Smooth muscle cell of the coronary artery (primary cell): ENCODE measurements at places on chromosomes 7 and 10. TPM values are rescaled to one million over a fixed set of nuclear protein-coding genes. Genes with fewer than 3 reads are reported as not detected.

LRMDA gene
- 1.5 and 2.3 TPM in 2 replicates for total RNA-seq

AGR2 gene
- total RNA-seq: not detected in 2 replicates

PGAM2 gene
- total RNA-seq: 0.75 and 2.5 TPM in 2 replicates

CTNNA3 gene
- not detected in 2 replicates for total RNA-seq

FBXL13 gene
- 1.6 and 9.2 TPM in 2 replicates for total RNA-seq

CPN1 gene
- total RNA-seq: not detected in 2 replicates

C7orf57 gene
- not detected in 2 replicates for total RNA-seq

SCART1 gene
- total RNA-seq: 1.3 and 2.7 TPM in 2 replicates

CAV2 gene
- total RNA-seq: 74.7 and 86.3 TPM in 2 replicates

TET1 gene
- 0.82 and 1.4 TPM in 2 replicates for total RNA-seq

NEBL gene
- total RNA-seq: 0.12 and 0.90 TPM in 2 replicates

APBB1IP gene
- 5.9 TPM in 1 of 2 replicates, not detected in the other for total RNA-seq

CDHR3 gene
- 1.4 and 12.8 TPM in 2 replicates for total RNA-seq
